ENCODE measurements at places on chromosomes 1 and 21. TPM values are rescaled to one million over a fixed set of nuclear protein-coding genes. Genes with fewer than 3 reads are reported as not detected.

DNA sequence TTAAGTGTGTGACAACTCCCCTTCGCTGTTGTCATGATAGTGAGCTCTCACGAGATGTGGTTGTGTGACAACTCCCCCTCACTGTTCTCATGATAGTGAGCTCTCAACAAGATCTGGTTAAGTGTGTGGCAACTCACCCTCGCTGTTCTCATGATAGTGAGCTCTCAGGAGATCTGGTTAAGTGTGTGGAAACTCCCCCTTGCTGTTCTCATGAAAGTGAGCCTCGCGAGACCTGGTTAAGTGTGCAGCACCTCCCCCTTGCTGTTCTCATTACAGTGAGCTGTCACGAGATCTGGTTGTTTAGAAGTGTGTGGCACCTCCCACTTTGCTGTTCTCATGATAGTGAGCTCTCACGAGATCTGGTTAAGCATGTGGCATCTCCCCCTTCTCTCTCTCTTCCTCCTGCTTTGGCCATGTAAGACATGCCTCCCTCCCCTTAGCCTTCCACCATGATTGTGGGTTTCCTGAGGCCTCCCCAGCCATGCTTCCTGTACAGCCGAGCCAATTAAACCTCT, 25.1 kb upstream of the LSS start:
- no peak overlapping the region for H3K4me3 ChIP-seq
- H3K36me3 ChIP-seq: peaks cover 100% of the 10 kb centered on the region
- no peaks in the 10 kb centered on the region for H3K27me3 ChIP-seq
- DNase-seq: no peak
- no peaks in the 10 kb centered on the region for H3K4me1 ChIP-seq

The ZNF648 gene
- total RNA-seq: 0.10 TPM

DNA sequence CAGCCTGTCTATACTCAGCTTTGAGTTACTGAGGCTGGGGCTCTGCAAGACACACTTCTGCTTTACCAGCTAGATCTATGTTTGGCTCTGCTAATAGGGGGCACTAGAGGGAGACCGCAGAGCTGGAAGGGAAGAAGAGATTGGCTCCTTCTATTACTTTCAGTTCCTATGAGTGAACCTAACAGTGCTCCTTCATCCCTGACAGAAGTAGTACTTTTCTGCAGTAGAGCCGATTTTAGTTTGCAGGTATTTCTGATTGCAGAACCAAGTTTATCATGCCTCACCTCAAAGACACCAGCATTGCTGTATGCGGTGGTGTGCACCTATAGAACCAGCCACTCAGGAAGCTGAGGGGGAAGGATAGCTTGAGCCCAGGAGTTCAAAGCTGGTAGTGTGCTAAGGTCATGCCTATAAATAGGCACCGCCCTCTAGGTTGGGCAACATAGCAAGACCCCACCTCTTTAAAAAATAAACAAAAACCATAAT, 5.7 kb upstream of the ZDHHC18 start:
- peaks cover 14% of the 10 kb centered on the region for H3K4me1 ChIP-seq
- no peak overlapping the region for H3K27ac ChIP-seq
- H3K4me3 ChIP-seq: no peak overlapping the region
- H3K36me3 ChIP-seq: no peaks in the 10 kb centered on the region
- no peak for DNase-seq

The COL9A2 gene
- total RNA-seq: 1.1 TPM

DNA sequence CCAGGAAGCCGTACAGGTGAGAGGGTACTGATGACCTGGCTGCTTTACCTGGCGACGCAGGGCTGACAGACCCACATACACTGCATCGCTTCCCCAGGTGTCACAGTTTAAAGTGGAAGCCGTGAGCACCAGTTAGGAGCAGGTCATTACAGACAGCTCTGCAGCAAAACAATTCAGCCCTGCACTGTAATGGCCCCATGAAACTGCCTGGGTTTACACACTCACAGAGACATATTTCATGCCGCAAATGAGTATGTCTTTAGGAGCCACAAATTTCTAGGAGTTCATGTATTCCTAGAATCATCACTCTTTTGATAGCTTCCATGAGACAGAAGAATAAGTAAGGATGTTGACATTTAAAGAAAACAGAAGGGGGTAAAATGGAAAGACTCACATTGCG, 723.1 kb downstream of the MATN1 start:
- H3K27me3 ChIP-seq: no peaks in the 10 kb centered on the region
- DNase-seq: no peak

Measured in left lung (tissue), 14 donors.